Stimulated activated CD8-positive, alpha-beta memory T cell treated with anti-CD3 and anti-CD28 coated beads, Interleukin-7, amount 100 ng/mL, for 1 hour (primary cell): ENCODE measurements at places on chromosomes 5 and 9.

GRCh38 chr5:43636076-43636475 is 33.1 kb downstream of the NNT start:
- DNase-seq: no peak

DNA sequence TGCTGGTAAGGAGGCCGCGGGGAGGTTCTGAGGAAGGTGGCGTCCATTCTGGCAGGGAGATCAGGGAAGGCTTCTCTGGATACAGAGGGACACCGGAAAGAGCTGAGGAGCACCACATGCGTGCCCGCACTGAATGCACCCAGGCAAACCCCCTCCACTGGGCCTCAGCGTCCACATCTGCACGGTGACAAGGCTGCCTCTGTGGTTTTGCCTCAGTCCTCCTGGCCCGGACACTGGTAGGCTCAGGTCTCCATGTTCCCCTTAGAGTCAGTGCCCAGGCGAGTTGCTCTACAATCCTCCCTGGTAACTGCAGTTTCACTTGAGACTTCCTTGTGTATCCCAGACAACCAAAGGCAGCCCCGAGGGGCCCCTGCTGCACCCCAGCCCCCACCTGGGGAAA is 173.3 kb downstream of the MELK start:
- no peak for DNase-seq

- no peak for DNase-seq
These were observed 47.5 kb downstream of the NLN start for GRCh38 chr5:65769539-65769938.

DNA sequence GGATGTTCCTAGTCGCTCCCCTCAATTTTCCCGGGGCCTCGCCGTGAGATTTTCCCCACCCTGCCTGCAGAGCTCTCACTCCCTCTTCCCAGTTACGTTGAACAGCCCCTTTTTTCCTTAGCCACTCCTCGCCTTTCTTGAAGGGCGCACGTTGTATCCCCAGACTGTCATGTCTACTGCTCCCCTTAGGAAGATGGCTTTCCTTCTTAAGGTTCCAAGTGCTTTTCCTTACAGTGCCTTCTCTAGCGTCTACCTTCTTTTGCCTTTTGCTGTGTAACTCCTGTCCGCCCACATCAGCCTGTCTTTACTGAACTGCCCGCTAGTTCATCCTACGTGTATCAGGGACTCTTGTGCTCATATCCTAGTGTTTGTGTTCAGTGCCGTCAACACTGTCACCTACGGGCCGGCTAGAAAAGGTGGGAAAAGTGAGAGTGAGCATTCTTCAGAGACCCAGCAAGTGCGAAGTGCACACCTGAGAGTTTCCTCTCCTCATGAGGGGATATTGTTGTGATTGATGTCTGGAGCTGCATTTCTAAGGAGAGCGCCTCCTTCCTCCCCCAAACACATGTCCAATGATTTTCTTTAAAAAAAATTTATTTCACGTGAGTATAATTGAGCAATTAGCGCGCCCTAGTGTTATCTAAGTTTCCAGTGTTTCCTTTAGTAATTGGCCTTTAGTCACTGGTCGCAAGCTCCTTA is 764 bp downstream of the CAMLG start:
- no peak for DNase-seq

DNA sequence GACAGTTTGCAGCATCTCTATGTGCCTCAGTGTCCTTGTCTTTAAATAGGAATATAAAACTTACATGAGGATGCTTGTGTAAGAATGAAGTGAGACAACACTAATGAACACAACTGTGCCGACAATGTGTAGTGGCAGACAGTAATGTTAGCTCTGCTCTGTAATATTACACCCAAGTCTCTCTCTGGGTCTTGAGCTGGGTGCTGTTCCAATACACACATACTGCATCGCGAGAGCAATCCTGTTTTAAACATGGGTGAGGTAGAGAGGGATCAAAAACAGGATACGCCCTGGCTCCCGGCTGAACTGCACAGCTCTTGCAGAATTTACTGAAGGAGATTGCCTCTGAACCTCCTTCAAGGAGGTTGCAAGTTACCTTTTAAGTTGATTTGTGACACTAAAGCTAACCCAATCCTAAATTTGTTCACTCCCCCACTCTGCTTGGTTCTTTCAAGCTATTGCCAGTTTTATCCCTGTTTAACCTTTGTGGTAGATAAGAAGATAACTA is 155.2 kb upstream of the ISL1 start:
- no peak for DNase-seq

DNA sequence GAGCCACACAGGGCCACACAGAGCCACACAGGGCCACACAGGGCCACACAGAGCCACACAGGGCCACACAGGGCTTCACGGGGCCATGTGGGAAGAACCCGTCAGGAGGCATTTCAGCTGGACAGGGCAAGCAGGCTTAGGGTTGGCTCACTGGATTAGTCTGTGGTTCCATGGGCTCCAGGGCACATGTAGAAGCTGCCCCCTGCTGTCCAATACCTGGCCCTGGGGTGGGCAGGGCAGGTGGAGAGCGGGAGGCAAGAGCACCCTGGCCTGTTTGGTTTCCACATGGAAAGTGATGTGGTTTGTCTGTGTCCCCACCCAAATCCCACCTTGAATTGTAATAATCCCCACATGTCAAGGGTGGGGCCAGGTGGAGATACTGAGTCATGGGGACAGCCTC is 16.4 kb upstream of the LPCAT1 start:
- no peak for DNase-seq

GRCh38 chr9:86541014-86541570 is 186.9 kb upstream of the TUT7 start:
- DNase-seq: no peak

DNA sequence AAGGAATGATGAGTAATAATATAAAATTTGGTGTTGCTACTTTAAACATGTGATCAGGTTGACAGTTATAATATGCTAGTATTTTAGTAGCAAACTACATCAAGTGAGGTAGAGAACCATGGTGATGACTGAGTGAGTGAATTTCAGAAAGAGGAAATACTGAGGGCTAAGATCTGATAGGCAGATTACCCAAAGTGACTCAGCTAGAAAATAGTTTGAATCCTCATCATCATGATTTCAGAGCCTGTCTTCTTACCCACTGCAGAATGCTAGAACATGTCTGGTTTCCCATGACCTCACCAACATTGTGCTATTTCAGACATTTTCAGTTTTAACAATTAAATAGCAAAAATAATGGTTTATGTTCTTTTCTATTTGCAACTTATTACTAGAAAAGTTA is 602.1 kb downstream of the TAF11L14 start:
- no peak for DNase-seq

- no peak for DNase-seq
These were observed 124.7 kb upstream of the SEMA6A start for GRCh38 chr5:116699332-116699731.

DNA sequence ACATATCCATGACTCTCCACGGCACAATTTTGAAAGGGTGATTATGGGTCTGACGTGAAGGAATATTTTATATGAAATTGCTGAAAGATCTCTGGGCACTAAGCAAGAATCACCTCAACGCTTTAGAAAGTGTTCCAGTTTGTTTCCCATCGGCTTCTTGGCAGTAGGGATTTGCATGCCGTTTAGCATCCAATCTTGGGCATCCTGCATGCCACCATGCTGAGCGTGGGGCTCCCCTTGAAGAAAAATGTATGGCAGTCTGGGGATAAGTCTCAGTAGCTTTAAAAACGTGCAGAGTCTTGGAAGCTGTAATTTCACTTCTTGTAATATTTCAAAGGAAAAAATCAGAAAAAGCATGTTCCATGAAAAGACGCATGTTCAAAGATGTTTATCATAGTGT is 151.7 kb downstream of the DMRT2 start:
- DNase-seq: no peak

DNA sequence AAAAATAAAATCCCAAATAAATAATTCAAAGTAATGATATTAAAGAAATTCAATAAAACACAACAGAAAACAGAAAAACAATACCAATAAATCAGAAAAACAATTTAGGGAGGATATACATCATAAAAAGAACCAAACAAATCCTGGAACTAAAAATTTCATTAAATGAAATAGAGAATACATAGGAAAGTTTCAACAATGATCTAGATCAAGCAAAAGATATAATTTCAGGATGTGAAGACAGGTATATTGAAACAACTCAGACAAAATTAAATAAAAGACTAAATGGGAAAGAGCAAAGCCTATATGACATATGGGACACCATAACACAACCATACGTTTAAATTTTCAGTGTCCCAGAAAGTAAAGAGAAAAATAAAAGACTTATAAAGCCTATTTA is 85.1 kb upstream of the GHR start:
- no peak for DNase-seq

DNA sequence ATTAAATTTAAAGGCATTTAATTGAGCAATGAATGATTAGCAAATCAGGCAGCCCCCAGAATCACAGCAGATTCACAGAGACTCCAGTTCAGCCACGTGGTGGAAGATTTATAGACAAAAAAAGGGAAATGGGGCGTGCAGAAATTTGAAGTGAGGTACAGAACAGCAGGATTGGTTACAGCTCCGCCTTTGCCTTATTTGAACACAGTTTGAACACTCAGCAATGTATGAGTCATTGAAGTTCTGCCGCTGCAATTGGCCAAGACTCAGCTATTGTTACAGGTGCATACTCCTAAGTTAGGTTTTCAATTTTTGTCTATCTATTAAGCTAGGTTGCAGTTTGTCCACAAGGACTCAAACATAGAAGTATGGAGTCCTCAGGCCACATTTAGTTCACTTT is 157.7 kb upstream of the SLC12A2 start:
- DNase-seq: no peak

GRCh38 chr9:8600914-8601680 is 801.5 kb upstream of the DMAC1 start:
- DNase-seq: no peak

GRCh38 chr9:120936764-120937122 is 10.1 kb upstream of the TRAF1 start:
- DNase-seq: no peak

GRCh38 chr9:75101004-75101588 is 12.8 kb downstream of the OSTF1 start:
- DNase-seq: no peak

- DNase-seq: no peak
These were observed 732.9 kb downstream of the MTRR start for GRCh38 chr5:8601831-8602354.

DNA sequence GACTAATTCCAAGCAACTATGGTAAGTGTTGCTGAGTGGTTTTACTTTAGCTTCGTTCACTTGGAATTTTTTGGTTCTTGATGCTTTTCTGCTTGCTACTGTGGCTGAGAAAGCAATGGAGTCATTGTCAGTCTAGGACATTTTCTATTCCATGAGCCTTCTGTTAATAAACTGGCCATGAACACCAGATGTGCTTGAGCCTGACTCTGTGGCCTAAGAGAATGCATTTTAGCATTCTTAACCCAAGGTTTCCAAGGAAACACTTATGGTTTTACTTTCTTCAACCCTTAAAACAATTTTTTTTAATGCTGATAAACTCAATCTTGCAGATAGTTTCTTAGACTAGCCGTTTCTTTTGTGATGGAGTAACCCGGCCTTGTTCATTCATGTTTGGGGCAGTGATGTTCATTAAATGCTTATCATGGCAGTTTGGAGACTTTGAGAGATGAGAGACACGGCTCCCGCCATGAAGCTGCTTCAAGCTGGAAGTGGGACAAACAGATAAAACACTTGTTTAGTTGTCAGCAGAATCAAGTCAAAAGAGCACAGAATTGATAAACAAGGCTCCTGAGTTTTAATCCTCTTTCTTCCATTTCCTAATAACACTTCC is 42.4 kb downstream of the OSTF1 start:
- no peak for DNase-seq

- DNase-seq: no peak
These were observed 22.3 kb upstream of the NR3C1 start for GRCh38 chr5:143425835-143426234.

DNA sequence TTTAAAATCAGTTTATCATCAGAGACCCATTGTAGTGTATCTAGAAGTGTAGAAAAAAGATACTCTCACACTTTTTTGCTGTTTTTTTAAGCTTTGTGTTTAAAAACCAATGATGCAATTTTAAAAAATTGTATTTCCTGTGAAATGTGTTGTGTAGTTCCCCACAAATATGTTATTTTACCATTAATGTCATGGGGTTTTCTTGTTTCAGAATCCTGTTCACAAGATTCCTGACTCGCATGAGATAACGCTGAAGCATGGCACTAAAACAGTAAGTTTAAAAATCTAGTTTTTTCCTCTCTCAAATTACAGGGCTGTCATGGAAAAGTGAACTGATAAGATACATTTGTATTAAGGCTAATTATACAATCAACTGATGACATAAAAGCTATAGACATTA is 58.6 kb downstream of the WDR70 start:
- DNase-seq: no peak

DNA sequence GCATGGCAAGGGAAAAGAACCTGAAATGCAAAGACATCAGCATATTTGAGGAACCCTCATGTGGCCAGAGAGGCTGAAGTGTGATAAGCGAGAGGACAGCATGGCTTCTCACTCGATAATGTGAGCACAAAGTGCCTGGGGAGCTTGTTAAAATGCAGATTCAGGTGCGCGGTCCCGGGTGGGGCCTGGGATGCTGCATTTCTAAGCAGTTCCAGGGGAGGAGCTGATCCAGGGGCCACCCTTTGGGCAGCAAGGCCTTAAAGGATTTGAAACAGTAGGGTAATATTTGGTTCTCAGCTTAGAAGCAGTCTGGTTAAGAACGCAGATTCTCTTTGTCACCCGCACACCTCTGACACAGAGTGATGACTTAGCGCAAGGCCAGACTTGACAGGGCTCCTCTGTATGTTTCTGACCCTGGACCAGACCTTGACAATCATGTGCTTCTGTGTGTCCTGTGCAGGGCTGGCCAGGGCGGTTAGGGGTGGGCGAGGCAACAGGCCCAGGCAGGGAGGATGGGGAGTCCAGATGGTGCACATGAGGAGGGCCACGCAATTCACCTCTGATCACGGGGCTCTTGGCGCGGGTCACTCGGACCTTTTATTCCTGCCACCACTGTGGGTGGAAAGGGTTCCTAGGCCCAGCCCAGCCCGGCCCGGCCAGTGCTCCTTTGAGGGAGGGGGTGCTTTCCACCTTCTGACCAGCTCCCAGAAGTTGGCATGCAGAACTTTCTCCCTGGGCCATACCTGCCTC is 62.8 kb upstream of the TBC1D2 start:
- no peak for DNase-seq

- DNase-seq: no peak
These were observed 4.0 kb downstream of the GFI1B start for GRCh38 chr9:132982458-132982857.

DNA sequence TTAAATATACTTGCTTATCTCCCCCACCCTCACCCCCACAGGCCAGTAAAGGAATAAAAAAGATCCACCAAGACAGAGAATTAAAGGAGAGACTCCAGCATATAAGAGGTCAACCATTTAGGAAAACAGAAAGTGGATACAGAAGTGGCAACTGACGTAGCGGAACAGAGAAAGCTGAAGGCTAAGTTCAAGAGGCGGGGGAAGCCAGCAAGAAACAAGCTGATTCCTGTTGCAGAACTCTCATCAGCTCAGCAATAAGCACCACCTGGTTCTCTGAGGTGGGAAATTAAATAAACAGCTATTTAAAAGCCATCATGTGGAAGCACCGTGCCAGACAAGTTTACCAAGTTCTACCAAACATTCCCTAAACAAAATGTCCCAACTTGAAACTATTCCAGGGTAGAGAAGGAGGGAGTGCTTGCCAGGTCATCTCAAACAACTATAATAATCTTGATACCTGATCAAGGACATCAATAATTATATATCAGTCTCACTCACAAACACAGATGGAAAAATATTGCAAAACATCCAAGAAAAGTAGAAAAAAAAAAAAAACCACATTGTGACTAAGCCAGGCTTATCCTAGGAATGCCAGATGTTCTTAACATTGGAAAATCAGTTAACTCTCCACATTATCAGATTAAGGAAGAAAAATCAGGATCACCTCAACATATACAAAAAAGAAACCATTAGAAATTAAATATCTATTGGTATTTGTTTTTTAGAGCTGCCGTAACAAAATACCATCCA is 7.3 kb upstream of the ARL15 start:
- no peak for DNase-seq
